ENCODE measurements at places on chromosomes 2 and 18.

DNA sequence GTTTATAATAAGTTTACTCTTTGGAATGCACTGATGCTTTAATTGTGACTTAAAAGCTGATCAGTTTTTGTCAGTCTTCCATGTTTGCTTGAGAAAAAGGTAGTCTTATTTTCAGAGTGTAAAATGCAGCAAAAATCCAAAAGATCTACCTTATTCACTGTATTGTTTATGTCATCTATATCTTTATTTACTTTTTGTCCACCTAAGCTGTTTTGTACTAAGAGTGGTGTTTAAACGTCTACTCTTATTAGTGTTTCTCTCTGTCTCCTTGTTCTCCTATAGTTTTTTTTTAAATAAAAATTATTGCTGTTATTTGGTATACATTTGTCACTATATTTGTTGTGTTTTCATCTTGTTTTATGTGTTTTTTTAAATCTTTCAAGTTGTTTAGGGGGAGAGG is 50.4 kb downstream of the VRK2 start:
- DNase-seq: no peak

DNA sequence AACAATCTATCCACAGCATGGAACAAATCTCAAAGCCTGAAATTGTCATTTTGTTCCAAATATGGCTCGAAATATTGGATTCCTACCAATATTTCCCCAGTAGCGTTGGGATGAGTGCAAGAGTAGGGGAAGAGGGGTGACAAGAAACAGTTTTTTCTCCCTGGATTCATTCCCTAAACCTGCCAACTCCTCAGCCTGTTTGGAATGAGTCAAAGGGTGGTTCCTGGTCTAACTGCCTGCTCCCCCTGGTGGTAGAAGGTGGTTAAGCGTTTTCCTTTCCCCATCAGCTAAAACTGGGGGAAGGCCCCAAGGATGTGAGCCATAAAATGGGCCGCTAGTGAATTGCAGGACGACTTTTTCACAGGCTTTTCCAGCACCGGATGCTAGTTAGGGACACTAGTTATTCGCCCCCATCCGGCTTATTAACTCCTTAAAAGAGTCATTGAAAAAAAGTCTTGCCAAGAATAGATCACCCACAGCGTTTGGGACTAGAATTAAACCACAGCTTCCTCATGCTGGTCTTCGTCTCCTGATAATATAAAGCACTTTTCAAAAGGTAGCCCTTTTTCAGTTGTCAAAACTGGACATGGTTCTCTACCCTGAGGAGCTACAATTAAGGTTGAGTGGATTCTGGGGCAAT is 72.5 kb downstream of the DHRS9 start:
- DNase-seq: peak; percentile 67

GRCh38 chr18:9380101-9380500 is 45.5 kb downstream of the TWSG1 start:
- DNase-seq: no peak

DNA sequence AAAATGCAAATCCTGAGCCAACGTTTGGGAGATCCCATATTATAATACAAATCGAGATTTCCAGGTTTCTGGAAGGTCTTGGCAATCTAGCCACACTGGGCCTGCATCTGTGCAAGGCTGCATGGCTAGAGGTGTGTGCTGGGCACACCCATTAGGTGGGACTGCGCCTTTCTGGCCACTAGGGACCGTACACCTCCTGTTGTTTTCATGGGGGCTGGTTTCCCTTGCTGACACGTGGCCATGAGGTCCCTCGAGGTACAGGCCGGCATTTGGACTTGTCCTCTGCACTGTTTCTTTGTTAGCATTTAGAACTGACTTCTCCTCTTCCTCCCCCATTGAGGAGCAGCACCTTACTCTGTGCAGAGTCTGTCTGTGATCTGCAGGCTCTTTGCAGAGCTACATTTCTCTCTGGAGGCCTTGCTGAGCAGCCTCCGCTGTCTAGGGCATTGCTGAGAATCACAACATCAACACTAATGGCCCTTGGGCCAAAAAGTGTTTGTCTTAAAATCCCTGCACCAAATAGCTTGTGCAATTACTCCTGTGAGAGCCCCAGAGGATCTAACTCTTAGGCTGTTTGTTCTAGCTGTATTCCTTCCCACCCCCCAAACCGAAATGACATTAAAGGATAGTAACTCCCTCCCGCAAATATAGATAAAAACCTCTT is 131.2 kb downstream of the NEDD4L start:
- DNase-seq: no peak

DNA sequence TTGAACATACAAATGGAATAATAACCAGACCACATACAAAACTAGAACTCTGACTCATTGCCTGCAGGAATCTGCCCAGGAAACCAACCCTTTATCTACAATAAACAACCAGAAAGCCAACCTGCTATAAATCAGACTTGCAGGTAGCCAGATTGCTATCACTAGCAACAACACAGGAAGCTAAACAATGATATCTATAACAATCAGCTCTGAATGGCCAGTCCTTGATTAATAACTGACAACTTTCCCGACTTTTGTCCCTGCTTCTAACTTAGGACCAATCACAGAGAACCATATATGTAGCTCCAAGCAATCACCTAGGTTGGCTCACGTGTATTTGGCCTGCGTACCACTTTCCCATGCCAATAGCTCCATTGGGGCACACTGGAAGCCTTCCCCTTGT is 470.8 kb downstream of the RIT2 start:
- no peak for DNase-seq

- peak; percentile 53 for DNase-seq
Observed at GRCh38 chr2:159124441-159124911, 156.0 kb downstream of the TANC1 start.

GRCh38 chr18:31303771-31304170 is 14.2 kb upstream of the DSG1 start:
- DNase-seq: no peak

- DNase-seq: no peak
Observed at GRCh38 chr2:19020144-19021099, 338.0 kb downstream of the OSR1 start.

- DNase-seq: peak; percentile 88
Observed at GRCh38 chr18:74493689-74494088, 2.5 kb upstream of the CNDP2 start.

DNA sequence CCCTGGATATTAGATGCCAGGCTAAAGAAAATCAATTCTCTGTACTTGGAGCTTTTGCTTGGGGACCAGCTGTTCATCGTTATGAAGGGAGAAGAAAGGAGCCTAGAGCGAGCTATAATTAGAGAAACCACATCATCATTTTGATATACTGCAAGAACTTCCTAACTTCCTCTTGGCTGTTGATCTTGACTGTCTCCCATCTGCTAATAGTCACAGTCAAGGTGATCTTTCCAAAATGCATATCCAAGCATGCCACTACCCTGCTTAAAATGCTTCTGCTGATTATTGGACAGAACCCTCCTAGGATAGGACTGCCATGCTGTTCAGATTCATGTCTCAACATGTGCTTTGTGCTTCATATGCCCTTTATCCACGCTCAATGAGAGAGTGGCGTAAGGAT is 54.8 kb downstream of the RAPGEF4 start:
- peak; percentile 26 for DNase-seq

DNA sequence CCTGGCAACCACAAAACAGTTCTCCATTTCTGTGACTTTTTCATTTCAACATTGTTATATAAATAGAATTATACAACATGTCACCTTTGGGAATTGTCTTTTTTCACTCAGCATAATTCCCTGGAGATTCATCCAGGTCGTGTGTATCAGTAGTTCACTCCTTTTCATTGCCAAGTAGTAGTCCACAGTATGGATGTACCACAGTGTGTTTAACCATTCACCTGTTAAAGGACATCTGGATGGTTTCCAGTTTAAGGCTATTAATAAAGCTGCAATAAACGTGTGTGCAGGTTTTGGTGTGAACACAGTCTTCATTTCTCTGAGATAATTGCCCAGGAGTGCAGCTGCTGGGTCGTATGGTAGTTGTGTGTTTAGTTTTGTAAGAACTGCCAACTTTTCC is 35.7 kb downstream of the COPS7B start:
- no peak for DNase-seq

- no peak for DNase-seq
Observed at GRCh38 chr2:72685638-72686213, 140.1 kb downstream of the EXOC6B start.

- no peak for DNase-seq
Observed at GRCh38 chr18:12597760-12598159, 60.1 kb downstream of the SPIRE1 start.

GRCh38 chr18:4058179-4058578 is 396.9 kb downstream of the DLGAP1 start:
- DNase-seq: no peak

- no peak for DNase-seq
Observed at GRCh38 chr18:6057604-6058003, 162.3 kb upstream of the TMEM200C start.

DNA sequence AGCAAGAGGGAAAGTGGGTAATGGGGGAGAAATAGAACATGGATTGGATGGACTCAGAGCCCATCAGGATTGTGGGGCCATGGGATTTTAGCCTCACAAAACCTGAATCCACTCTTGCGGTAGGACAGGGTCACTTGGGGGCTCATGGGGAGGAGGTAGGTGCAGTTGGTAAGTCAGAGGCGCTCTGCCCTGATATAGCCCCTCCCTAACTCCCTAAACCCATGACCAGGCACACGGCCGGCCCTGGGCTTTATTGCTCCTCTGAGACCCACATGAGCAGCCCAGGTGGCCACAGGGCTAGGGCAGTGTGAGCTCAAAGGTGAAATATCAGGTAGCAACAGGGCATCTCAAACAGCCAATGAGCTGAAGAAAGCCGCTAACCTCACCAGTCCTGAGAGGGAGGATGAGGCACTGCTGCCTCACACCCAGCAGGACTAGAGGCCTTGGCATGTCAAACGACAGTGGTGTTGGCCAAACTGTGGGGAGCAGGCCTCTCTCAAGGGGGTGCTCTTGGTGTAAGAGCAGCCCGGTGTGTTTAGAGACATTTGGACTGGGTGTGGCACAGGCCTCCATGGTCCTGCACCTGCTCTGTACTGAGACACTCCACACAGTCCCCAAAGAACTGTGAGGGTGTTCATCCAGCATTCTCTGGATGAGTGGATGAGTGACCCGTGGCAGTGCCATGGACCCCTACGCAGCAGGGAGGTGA is 90.8 kb upstream of the HS6ST1 start:
- no peak for DNase-seq

- DNase-seq: no peak
Observed at GRCh38 chr2:207123776-207124391, 41.9 kb downstream of the KLF7 start.

GRCh38 chr18:57343833-57344232 is 8.5 kb upstream of the ST8SIA3 start:
- no peak for DNase-seq

DNA sequence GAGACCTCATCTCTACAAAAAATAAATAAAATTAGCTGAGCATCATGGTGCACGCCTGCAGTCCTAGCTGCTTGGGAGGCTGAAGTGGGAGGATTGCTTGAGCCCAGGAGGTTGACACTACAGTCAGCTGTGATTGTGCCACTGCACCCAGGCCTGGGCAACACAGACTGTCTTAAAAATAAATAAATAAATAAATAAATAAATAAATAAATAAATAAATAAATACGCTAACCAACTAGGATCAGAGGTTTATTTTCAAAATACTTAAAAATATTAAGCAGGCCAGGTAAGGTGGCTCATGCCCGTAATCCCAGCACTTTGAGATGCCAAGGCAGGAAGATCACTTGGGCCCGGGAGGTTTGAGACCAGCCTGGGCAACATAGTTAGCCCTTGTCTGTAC is 63.6 kb downstream of the KCNG3 start:
- no peak for DNase-seq

DNA sequence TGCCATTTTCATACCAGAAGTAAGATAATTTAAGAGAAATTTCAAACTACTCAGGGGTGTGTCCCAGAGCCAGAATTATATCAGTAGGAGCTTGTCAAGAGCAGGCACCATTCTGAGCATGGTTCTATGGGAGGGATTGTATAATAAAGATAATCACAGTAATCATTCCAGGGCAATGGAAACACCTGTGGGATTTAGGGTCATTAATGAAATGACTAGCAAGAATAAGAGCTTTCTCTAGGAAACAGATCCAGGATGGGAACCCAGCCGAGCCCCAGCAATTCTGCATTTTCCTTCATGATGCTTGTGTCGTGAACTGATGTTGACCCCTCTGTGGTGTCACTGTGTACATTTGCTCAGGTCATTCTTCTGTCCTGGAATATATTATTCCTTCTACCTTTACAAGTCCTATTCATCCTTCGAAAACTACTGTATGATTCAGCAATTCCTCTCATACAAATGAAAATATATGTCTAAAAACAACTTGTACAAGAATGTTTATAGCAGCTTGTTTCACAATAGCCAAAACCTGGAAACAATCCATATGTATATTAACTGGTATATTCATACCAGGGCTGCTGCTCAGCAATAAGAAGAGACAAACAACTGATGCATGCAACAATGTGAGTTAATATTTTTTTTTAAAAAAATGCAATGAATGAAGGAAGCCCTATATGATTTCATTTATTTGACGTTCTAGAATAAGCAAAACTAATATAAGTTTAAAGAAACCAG is 687.8 kb upstream of the KLHL29 start:
- DNase-seq: no peak

DNA sequence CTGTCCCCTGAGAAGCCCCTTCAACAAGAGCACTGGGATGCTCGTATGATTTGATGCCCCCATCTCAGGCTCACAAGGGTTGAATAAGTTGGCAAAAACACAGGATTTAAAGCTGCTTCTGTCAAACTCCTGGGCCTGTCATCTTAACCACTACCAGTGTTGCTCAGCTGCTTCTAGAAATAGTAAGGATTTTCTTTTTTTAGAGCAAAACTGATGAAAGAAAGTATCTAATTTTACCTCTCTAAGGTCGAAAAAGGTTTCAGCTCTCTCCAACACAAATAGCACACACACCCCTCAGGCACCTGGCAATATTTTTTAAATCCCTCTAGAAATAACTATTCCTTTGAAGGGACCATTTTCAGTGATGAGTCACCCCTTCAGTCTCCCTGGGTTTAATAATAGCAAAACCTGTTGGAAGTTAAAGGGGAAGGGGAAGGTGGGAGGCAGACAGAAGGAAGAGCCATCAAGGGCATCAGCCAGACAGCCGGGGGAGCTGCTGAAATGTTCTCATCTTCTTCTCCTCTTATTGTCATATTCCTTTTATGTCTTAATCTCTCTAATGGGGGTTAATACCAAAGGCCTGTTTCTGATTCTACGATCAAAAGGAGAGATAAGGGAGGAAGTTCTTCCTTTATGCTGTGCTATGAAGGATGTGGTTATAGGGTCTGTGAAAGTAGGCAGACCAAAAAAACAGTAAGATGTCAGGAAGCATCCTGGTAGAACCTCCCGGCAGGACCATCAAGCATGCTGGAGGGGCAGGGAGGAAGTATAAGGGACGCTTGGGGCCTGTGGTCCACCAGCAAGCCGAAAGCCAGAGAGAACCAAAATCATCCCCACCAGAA is 31.9 kb upstream of the SLC35G4 start:
- DNase-seq: no peak
